Hematopoietic multipotent progenitor cell treated with erythropoietin and hydrocortisone succinate and interleukin-3 and kit ligand, for 8 days (in vitro differentiated cells): ENCODE measurements at places on chromosomes 16 and 17.

- no peak for DNase-seq
Measured at GRCh38 chr16:15834502-15834901, 22.3 kb downstream of the MYH11 start.

DNA sequence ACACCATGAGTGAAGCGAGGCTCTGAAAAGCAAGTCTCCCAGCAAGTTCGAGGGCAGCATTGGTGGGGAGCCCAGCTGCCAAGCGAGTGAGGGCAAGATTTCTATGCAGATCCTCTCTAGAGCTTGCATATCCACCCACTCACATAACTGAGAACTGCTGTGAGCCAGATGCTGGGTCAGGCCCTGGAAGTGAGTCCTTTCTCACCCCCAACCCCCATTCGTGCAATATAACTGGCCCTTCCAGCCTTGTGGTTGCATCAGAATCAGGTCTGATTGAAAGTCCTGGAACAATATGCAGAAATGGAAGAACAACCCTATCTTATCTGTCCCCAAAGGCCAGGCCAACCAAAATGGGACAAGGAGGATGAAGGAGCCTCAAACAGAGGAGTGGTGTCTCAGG, 146.6 kb downstream of the IRX5 start:
- no peak for DNase-seq

DNA sequence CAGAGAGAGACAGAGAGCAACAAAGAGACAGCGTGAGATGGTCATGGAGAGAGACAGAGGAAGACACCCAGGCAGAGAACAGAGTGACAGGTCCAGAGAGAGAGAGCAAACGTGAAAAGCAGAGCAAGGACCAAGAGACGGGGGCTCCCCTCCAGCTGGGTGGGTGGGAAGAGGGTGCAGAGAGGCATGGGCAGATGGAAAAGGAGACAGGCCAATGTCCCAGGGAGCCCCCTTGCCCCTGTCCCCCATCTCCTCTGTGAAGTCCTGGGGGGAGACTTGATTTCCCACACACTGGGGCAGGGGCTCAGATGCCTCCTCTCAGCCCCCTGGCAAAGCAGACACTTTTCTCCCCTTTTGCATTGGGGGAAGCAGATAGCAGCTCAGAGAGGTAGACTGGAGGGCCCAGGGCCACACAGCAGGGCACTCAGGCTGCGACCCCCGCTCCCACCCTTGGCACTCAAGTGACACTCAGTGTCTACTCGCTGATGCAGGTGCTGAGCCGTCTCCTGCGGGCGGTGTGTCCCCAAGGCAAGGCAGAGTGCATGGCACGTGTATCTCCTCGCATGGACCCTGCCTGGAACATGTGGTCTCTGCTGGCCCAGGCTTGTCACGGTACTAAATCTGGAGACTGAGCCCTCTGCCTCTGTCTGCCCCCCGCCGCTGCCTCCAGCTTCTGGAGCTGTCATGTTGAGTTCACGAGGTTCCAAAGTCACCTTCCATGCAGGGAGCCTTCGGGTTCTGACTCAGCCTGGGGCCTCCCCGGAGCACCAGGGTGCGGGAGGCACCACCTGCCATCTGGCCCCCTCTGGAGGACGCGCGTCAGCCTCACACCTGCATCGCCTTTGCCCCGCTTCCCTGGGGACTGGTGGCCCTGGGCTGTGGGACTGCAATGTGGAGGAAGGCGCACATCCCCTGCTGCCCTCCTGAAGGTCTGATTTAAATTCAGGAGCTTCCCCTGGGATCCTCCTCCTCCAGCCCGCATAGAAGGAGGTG, 215.9 kb upstream of the GSE1 start:
- DNase-seq = no peak

- DNase-seq = no peak
Measured at GRCh38 chr16:69378760-69379159, 7.0 kb downstream of the TERF2 start.

DNA sequence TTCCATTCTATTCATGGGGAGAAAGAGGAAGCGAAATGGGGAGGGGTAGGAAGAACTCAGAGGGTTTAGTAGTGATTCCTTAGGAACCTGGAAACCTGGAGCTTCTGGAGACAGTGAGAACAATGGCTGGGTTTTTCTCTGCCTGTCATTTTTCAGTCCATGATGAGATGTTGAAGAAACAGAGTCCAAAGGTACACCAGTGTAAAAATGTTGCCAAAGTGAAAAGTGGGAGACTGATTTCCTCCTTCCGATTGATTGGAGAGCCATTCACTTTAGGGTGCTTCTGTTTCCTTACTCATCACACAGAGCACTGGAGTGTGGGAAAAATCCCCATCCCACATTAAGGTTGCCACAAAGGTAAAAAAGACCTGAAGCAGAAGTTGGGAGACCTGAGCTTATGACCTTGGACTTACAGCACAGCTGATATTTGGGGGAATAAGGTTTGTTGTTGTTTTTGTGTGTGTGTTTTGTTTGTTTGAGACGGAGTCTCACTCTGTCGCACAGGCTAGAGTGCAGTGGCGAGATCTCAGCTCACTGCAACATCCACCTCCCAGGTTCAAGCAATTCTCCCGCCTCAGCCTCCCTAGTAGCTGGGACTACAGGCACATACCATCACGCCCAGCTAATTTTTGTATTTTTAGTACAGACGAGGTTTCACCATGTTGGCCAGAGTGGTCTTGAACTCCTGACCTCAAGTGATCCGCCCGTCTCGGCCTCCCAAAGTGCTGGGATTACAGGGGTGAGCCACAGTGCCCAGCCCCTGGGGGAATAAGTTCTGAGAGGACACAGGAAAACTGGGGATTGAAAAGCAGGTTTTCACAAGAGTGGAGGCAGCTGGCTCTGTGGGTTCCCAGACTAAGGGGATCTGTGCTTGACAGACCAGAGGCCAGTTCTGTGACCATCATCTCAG, 1.4 kb upstream of the DHX8 start:
- no peak for DNase-seq

- no peak for DNase-seq
Measured at GRCh38 chr16:26724189-26724588, 342.5 kb upstream of the C16orf82 start.
